Coronary artery (tissue), 2 donors: ENCODE measurements at places on chromosomes 11 and 22.

GRCh38 chr22:22465782-22466181 is 42.8 kb downstream of the ZNF280B start:
- DNase-seq: no peak

DNA sequence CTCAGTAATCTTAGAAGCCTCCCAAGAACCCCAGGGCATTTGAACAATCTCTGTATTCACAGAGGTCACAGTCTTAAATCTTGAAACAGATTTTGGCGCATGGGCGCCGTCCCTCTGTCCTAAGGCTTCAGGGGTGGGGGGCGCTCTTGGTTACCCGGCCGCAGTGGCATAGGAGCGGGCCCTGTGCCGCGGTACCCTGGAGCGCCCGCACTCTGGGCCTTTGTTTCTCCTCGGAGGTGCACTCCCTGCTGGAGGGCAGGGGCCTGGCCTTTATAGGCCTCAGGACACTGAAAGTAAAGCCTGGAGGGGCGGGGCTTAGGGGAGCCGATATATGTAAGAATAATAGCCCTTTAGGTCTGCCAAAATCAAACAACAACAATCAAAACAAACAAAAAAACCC is 197.3 kb upstream of the FOLH1 start:
- no peak for DNase-seq

- no peak for DNase-seq
Observed at GRCh38 chr22:19046719-19047609, 75.2 kb downstream of the DGCR2 start.

DNA sequence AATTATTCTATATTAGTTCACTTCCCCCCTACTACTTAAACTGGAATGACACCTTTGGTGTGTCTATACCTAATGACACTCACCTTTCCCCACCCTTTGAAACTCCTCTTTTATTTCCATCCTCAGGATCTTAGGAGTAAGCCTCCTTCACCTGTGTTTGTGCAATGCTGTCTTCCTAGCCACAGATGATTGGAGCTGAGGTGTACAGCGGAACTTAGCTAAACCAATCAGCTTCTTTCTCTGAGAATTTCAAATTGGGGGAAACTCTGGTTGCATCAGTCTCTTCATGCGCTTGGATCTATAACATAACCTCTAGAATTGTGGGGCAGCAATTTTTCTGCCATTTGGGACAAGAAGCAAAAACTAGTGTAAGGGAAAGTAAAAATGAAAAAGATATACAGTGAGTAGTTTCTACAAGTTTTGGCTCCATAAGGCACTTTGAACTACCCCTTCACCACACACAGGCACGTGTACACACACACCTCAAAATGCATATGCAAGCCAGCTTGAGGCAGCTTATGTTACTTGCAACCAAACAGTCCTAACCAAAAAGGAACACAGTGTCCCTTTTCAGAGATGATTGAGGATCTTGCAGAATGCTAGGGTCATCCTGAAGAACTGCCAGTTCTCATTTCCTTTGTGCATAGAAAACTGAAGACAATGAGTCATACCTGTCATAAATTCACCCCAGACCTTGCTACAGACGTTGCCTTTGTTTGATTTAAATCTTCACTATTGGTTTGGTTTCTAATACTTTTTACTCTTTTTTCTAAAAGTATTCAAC is 36.0 kb upstream of the LDLRAD3 start:
- DNase-seq: no peak

- no peak for DNase-seq
Observed at GRCh38 chr11:14411818-14412217, 52.8 kb upstream of the RRAS2 start.

- no peak for DNase-seq
Observed at GRCh38 chr11:789943-790342, at the start of gene CEND1. CEND1 (minus strand) TSS chr11:790090; CDS start chr11:788576, 1,514 bp downstream.

GRCh38 chr11:39690856-39691255 is 1768.6 kb downstream of the LRRC4C start:
- DNase-seq: no peak

DNA sequence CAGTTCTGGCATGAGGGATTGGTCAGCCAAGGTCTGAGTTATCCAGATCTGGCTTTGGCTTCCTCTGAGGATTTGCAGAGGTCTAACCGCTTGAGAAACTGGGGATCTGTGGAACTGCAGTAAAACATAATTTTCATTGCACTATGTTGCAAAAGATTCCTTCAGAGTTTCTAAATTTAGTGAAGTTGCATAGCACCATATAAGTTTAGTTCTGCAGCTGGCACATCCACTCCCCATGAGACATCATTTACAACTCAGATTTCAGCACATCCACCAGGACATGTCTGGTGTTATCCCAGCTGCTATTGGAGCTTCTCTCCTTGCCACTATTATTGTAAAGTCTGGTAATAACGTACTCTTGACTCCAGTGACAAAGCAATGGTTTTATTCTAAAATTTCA is 181.5 kb downstream of the CWF19L2 start:
- no peak for DNase-seq

GRCh38 chr11:59206635-59207034 is 6.1 kb downstream of the MPEG1 start:
- no peak for DNase-seq

GRCh38 chr11:85989746-85990145 is 79.1 kb downstream of the PICALM start:
- DNase-seq: no peak

DNA sequence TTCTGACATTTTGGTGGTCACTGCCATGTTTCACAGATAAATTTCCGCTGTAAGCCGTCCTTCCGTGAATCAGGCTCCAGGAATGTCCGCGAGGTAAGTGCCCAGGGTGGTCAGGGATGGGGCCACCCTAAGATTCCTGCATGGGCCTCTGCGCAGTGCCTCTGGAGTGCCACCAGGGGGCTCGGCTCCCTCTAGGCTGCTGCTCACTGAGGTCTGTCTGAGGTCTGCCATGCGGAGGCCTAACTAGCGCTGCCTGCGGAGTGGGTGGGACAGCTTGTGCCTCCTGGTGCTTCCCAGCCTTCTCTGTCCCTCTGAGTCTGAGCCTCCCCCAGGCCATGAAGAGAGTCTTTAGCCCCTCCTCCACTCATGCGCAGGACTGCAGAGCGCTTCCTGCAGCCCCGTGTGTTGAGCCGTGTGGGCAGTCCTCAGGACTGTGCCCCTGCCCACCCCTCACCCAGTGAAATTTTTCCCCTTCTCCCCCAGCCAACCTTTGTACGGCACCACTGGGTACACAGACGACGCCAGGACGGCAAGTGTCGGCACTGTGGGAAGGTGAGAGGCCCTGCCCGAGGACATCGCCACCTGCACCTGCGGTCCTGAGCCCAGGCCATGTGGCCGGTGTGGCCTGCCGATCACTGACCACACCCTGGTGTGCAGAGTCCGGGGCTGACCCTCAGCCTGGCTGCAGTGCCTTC is 11.9 kb upstream of the MDK start:
- DNase-seq: no peak

GRCh38 chr11:116782728-116783127 is 5.1 kb downstream of the ZPR1 start:
- no peak for DNase-seq

- DNase-seq: no peak
Observed at GRCh38 chr11:55572548-55572947, 620 bp downstream of the OR4C16 start.

GRCh38 chr11:104694259-104695064 is 203.8 kb downstream of the CASP12 start:
- no peak for DNase-seq

DNA sequence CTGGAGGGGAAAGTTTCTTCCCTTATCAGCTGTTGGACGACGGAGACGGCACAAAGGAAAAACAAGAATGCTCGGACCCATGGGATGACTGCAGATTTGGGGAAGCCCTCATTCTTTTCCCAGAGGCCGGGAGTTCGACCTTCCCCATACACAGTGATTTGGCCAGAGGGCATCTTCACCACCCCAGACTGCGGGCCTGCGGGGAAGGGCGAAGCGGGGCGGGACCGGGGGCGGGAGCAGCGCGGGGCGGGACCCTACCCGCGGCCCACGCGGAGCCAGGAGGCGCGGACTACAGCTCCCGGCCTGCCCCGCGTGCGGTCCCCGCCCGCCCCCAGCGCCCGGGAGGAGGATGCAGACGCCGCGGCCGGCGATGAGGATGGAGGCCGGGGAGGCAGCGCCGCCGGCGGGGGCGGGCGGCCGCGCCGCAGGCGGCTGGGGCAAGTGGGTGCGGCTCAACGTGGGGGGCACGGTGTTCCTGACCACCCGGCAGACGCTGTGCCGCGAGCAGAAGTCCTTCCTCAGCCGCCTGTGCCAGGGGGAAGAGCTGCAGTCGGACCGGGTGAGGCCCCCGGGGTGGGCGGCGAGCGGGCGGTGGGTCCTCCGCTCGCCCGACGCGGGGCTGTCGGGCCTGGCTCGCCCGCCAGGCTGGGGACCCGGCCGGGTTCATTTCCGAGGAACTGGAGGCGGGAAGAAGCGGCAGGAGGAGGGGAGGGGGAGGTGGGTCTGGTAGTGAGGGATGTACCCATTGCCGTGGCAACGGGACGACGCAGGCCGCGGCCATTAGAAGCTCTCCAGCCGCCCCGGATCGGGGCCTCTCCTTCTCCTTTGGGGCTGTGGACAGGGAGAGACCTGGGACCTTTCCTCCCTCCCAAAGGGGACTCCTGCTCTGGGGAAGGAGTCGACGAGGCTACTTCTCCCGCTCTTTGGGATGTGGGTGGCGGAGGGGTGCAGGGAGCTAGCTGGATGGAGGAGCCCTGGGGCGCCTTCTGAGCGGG is at the start of gene KCTD17:
Gene KCTD17, plus strand, starts transcription at position 352 of the 995 bp plus-strand sequence. Its CDS starts 19 bp downstream, at position 371.
- DNase-seq: no peak

- no peak for DNase-seq
Observed at GRCh38 chr11:124643042-124643604, 20.5 kb downstream of the TBRG1 start.

- no peak for DNase-seq
Observed at GRCh38 chr11:28735511-28735910, 627.3 kb downstream of the METTL15 start.

DNA sequence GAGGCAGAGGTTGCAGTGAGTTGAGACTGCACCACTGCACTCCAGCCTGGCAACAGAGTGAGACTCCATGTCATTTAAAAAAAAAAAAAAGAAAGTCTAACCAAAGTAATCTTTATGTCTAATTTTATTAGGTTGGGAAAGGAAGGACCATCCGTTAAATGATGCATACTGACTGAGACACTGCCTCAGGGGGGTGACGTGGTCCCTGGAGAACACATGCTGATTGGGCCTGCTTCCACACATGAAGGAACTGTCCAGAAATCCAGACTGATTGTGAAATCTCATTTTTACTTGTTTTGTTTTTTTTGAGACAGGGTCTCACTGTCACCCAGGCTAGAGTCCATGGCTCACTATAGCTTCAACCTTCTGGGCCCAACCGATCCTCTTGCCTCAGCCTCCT is 5.5 kb downstream of the SF3A1 start:
- no peak for DNase-seq

- peak; percentile 71 for DNase-seq
Observed at GRCh38 chr11:1881442-1882264, 10.0 kb downstream of the PRR33 start.

DNA sequence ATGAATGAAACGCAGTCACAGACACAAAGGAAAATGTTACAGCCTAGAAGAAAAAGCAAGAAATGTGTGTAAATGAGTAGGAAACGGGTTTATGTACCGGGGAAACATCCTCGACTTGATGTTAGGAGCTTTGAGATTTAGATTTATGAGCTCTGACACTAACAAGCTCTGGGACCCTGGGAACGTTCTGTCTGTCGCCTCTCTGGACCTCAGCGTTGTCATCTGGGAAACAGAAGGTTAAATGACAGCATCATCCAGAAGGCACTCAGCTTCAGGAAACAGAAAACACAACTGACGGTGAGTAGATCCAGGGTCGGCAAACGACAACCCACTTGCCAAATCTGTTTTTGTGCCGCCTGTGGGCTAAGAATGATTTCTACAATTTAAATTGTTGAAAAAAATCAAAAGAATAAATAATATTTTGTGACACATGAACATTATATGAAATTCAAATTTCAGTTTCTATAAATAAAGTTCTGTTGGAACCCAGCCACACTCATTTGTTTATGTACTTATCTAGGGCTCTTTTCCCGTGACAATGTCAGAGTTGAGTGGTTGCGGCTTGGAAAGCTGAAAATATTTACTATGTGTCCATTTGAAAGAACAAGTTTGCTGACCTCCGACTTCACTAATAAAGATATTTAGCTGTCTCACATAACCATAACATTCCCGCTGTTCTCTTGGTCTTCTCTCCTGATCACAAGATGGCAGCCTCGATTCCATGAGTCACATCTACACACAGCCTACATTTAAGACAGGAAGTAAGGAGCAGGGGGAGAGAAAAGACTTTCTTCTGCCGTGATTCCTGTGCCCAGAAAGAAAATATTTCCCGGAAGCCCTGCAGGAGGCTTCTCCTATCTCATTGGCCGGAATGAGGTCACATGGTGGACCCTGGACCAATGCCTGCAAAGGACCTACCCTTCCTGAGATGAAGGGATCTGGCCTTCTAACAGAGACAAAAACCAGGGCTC is 47.1 kb upstream of the SYT13 start:
- no peak for DNase-seq

DNA sequence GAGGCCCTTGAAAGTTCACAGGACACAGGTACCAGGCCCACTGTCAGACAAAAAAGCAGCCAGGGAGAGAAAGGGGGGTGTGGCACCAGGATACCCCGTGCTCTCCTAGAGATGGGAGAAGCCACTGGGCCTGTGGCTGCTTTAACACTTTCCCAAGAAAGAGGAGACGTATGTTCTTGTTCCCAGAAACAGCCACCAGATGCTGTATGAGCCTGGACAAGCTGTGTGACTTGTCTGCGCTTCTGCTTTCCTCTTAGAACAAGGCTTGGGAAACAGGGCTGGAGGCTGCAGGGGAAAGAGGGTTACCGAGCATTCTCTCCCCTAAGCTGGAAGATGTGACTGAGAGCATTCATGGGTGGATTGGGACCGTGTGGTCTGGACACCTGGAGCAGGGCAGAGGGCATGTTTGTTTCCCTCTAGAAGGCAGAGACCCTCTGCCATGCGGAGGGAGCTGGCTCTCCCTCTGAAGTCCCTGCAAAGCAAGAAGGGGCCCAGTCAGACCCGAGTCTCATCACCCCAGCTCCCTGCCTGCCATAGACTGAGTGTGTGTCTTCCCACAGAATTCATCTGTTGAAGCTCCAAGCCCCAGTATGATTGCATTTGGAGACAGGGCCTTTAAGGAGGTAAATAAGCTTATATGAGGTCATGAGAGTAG is 74.1 kb downstream of the TRIM29 start:
- peak; percentile 24 for DNase-seq

DNA sequence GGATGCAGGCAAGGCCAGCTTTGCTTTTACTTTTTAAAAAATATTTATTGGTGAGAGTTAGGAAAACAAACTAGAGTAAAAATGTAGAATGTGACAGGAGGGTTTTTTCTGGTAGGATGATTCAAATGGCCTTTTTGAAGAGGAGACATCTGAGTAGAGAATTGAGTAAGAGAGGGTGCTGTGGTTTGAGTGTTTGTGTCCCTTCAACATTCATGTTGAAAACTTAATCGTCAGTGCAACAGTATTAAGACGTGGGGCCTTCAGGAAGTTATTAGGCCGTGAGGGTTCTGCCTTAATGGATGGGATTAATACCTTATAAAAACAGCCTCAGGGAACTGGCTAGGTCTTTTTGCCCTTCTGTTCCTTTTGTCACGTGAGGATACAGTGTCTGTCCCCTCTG is 288.8 kb upstream of the C11orf87 start:
- no peak for DNase-seq
